ENCODE measurements at places on chromosomes 6 and 20.

- DNase-seq, result no peak
Observed at GRCh38 chr6:10583509-10583901, 62.4 kb downstream of the GCNT2 start.

- no peak for DNase-seq
Observed at GRCh38 chr6:7805850-7806214, 79.9 kb downstream of the BMP6 start.

DNA sequence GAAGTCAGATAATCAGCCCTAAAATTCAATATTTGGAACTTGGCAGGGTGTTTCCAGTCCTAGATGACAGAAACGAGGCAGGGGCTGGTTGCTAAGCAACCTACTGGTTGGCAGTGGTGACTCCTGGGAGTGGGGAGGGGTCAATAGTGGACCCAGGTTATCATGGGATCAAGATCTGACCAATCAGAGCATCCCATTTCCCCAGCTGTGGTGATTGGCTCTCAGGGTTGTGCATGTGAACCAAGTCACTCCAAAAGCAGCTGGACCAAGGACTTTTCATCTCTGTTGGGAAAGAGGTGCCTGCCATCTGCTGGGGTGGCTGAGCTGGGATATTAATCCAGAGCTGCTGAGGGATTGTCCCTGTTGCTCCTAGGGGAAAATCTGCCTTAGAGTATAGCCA lies 253.4 kb downstream of the PREX1 start:
- peak; percentile 14 for DNase-seq

- DNase-seq, result no peak
Observed at GRCh38 chr6:6746333-6746969, 157.9 kb downstream of the LY86 start.

- no peak for DNase-seq
Observed at GRCh38 chr6:165634101-165634880, 28.8 kb downstream of the PDE10A start.

DNA sequence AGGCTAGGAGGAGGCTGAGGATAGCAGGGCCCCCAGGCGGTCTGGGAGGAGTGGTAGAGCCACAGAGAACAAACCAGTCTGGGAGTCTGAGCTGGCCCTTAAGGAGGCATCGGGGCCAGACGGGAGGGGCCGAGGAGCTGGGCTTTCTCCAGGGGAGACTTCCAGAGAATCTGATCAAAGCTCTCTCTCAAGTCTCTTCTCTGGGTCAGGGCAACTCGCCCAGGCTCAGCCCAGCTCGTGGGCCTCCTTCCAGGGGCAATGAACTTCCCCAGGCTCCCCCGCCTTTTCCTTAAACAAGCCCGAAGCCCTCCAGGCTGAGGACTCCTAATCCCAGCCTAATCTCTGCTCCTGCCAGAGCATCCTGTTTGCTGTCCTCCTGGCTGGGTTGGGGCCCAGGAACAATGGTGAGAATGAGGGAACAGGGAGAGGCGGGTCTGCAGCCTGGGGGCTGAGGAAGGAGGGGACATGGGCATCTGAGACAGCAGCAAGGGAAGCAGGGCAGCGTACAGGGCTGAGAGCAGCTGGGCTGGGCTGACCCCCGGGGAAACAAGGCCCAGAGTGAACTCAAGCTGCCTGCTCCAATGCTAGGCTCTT lies 173.6 kb downstream of the ANKRD60 start:
- DNase-seq, result no peak

GRCh38 chr6:119348748-119349360 lies 707 bp downstream of the MAN1A1 start:
- DNase-seq, result no peak

DNA sequence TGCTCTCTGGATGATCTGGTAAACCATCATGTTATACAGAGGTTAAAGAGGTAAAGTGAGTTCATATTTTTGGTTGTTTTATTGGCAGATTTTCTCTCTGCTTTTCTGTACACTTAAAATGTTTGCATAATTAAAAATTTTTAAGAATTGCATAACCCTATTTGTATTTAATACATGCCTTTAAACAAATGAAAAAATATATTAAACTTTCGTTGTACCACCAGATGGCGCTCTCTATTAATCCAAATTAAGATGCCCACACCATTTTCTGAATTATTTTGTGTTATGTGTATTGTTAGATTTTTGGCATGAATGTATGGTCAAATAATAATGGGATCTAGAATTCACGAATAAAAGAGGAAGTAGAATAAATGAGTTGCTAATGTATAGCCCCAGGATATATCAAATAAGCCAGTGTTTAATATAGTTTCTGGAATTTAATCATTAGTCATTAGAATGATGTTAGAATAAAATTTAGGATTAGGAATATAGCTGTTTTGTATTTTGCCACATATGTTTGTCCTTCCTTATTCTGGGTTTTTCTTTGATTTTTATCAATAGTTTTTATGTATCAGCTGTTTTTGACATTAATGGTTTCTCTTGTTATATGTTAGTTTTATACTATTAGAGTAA lies 38.9 kb downstream of the SMAP1 start:
- DNase-seq, result peak; percentile 62

DNA sequence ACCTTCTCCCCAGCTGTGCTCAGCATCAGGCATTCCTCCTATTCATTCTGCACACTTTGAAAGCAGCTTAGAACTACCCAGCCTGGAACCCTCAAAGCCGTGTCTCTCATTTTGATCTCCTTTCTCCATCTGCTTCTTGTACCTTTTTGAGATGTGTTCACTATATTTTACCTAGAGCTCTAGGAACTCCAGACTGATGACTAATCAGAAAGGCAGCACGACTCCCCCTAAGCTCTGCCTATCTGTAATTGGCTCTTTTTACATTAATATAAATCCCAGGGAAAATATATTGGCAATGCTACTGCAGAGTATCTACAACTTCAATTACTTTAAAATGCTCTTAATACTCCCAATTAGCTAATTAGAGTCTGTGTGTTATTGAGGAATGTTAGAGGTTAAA lies 671.5 kb downstream of the CBLN4 start:
- no peak for DNase-seq

DNA sequence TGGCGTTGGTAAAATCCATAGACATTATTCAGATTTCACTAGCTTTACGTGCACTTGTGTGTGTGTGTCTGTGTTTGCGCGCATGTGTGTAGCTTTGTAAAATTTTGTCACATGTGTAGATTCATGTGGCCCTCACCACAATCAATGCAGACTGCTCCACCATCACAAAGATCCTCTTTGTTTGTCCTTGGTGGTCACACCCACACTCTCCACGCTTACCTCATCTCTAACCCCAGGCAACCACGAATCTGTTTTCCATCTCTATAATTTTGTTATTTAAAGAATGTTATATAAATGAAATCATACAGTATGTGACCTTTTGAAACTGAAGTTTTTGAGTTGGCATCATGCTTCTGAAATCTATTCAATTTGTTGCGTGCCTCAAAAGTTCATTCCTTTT lies 58.5 kb downstream of the GRM1 start:
- DNase-seq, result no peak
